ENCODE measurements at places on chromosomes 2 and 18.

DNA sequence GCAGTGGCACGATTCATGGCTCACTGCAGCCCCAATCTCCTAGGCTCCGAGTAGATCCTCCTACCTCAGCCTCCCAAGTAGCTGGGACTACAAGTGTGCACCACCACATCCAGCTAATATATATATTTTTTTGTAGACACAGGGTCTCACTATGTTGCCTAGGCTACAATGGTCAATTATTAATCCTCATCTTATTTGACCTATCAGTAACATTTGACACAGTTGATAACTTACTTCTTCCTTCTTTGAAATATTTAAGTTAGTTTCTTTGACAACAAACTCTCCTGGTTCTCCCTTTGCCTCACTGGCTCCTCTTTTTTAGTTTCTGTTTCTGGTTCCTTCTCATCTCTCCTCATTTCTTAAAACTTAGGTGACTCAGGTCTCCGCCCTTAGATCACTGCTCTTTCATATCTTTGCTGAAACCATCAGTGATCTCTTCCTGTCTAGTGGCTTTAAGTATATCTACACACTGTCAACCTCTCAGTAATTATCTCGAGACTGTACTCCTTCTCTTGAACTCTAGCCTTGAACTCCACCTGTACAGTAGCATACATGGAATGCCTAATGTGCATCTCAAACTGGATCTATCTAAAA lies 11.5 kb downstream of the PGAP1 start:
- DNase-seq = no peak

- no peak for DNase-seq
Observed at GRCh38 chr2:161163440-161163839, 3.2 kb downstream of the TANK start.

GRCh38 chr2:108315444-108315934 lies 26.8 kb downstream of the SULT1C2 start:
- DNase-seq = no peak

DNA sequence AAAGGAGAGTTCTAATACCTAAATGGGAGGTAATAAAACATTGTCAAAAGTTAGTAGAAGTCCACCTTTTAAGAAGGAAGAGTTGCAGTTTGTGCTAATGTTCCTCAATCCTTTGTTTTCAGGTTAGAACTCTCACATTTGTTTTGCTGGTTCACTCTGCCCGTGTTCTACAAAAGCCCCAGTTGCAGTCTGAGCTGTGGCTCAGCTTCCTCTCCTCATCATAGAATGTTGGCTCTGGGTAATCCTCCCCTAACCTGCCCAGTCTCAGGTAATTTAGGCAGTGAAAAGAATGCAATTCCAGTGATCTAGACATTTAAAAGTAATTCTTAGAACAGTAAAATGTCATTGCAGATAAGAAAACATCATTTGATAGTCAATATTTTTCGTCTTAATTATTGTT lies 1410.4 kb upstream of the ZEB2 start:
- DNase-seq = no peak

GRCh38 chr2:119192893-119193292 lies 30.7 kb upstream of the STEAP3 start:
- no peak for DNase-seq

DNA sequence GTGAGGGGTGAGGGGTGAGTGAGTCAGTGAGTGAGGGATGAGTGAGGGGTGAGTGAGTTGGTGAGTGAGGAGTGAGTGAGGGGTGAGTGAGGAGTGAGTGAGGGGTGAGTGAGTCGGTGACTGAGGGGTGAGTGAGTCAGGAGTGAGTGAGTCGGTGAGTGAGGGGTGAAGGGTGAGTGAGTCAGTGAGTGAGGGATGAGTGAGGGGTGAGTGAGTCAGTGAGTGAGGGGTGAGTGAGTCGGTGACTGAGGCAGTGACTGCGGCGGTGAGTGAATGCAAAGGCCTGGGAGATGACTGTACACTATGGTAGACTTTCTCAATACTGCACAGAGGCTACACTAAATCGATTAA lies 16.6 kb downstream of the THAP4 start:
- no peak for DNase-seq

DNA sequence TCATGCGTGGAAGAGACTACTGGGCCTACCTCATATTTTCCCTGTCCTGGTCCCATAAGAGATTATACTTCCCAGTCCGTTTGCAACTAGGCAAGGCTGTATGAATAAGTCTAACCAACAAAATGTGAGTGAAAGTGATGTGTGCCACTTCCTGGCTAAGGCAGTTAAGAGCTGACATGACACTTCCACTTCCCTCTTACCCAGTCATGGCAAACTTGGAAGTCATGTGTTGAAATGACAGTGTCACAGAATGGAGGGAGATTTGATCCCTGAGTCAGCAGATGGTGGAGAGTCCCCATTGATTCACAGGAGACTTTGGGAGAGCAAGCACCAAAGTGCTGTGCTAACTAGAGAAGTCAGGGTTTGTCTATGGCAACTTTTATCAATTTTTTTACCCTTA lies 36.4 kb downstream of the TACR1 start:
- no peak for DNase-seq

- DNase-seq = no peak
Observed at GRCh38 chr18:58666176-58666575, 5.1 kb upstream of the MALT1 start.

DNA sequence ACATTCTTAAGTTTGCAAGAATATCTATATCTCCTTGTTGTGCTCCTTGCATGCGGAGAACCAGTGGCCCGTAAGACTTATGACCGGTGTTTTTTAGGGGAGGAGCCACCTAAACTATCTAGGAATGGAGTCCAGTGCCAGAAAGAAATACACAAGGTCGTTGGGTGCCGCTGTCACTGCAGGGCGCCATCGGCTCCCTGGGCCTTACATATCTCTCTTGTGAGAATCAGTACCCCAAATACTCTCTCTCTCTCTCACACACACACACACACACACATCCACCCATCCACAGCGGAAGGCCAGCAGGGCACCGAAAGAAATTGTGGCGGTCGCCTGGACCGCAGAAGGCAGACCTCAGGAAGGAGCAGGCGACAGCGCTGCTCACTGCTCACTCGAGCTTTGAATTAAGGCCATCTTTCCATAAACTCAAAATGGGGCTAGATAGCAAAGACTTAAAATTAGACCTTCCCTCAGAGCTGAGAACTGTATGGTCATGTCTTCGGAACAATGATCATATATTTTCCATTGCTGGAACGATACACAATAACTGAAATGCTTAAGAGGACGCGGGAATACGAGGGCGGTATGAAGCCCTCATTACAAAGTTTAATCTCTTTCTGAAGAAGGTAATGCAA lies 10.4 kb downstream of the NR4A2 start:
- no peak for DNase-seq

DNA sequence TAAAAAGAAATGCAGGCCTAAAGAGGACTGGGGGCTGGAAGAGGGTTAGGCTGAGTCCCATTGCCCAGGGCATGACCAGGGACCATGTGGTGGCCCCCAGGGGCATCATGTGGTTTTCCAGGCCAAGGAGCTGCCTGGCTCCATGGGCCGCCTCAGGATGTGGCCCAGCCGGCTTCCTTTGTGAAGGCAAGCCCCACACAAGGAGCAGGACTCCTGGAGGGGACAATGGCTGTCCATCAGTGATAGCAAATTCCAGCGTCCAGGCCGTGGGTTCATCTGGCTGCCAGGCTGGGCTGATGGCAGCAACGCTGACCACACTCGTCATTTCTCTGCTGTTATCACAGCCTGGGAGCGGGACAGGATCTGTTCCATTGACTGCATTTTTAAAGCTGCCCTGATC lies 82.5 kb downstream of the GBX2 start:
- DNase-seq = no peak

DNA sequence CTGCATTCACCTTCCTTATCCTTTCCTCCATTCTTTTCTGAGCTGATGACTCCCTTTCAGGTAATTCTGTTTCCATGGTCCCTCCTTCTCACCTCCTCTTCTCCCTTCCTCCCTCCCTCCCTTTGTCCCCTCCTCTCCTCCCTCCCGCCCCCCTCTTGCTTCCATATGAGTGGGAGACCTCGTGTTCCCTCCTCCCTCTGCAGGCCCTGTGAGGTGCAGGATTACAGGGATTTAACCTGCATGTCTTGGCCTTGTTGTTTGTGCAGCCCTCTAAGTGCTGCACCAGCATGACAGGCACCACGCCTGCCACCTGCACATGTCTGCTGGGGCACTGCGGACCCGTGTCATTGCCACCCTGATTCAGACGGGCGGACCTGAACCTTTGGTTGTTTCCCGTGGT lies 103.1 kb downstream of the SNTG2 start:
- no peak for DNase-seq

DNA sequence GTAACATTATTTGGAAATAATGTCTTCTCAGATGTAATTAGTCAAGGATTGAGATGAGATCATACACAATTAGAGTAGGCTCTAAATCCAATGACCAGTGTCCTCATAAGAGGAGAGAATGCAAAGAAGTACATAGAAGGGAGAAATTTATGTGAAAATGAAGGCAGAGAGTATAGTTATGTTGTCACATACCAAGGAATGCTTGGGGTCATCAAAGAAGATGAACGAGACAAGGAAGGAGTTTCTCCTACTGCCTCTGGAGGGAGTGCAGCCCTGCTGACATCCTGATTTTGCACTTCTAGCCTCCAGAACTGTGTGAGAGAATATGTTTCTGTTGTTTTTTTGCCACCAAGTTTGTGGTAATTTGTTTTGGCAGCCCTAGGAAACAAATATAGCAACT lies 100.1 kb downstream of the GALNT13 start:
- DNase-seq = no peak

DNA sequence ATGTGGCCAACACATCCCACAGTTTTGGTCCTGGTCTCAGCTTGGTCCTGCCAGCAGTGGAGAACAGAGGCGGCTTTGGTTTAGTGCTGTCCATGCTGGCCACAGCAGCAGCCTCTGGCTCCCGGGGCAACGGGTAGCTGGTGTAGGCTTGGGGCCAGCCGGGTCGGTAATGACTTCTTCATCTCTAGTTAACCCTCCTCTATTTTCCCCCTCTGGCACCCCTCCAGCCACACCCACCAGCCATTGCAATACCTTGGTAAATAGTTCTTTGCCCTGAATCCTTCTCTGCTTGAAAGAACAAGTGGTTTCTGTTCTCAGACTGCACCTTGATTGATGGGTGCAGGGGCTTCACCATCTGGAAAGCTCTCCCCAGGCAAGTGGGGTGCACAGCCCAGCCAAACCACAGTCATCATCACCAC lies 31.7 kb upstream of the ZNF396 start:
- no peak for DNase-seq

GRCh38 chr2:150705357-150705756 lies 217.9 kb upstream of the RND3 start:
- DNase-seq = no peak

DNA sequence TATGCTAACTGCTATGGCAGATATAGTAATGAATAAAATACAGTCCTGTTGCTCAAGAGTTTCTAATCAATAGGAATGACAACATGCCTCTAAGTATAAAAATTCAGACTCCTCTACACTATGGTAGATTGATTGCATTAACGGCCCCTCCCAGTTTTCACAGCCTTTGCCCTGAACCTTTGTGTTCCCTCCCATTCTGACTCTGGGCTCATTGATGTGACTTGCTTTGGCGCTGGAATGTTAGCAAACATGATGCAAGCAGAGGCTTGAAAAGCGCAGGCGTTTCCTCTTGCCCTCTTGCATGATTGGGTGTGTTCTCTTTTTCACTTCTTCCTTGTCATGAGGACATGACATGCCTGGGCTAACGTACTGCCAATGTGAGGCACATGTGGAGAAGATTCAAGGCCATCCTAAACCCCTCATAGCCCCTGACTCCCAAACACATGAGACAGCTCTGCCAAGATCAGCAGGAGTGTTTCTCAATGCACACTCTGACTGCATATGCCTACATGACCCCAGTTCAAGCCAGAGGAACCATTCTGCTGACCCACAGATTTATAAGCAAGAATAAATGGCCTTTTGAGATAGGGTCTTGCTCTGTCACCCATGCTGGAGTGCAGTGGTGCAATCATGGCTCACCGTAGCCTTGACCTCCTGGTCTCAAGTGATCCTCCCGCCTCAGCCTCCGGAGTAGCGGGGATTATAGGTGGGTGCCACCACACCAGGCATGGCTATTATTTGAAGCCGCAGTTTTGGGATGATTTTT lies 49.7 kb upstream of the CD28 start:
- DNase-seq = no peak
